CD14-positive monocyte (primary cell): ENCODE measurements at places on chromosomes 2 and 18.

GRCh38 chr2:200242570-200242969, 63.9 kb upstream of the SPATS2L start:
- DNase-seq = no peak

DNA sequence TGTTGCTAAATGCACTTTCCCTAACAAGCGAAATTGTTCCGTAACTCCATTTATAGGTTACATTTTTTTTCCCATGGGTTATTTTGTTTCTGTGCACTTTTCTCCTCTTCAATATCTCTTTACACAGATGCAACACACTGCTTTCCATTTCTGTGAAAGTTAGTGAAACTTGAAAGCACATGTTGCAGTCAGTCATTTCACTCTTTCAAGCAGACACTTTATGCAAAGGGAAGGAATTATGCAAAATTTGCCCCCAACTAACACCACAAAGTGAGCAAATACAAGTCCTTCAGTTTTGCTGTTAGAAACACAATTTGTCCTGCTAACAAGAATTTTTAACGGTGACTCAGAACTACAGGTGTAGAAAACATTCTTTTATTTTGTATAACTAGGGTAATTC, 124.8 kb downstream of the PTH2R start:
- no peak for DNase-seq

- no peak for DNase-seq
Observed at GRCh38 chr2:120343100-120343432, 2.9 kb upstream of the INHBB start.

DNA sequence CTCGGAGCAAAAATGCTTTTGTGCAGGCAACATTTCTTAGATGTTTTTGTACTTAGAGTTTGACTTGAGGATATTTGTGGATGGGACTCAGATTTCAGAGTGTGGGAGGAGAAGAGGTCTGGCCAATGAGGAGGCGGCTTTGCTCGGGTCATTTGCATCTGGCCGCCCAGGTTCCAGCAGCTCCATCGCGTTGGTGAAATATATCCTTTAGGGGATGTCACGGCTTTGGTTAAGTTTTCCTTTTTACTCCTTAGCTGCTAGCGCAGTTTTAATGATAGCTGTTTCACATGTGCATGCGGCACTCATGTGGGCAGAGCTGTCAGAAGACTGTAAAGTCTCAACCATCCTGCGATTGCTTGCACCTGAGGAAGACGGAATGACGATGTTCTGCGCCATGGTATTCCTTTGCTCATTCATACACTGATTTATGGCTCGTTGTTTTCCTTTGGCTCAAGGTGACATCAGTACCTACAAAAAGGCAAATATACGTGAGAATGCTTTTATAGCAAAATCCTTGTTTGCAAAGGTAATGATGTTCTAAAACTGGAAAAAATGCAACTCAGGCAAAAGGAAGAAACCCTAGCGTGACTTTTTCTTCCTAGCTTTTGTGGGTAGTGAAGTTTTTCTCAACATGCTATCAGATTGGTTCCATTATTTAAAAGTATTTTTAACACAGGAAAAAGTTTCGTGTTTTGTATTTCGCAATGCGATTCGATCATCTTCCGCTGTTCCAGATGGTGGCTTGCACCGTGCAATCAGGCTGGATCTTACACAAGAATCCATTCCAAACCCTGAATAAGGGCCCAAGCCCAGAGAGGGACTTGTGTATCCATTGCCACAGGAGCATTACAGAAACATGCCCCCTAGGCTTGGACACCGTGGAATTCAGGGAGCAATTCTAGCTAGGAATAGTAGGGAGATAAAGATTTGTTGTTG, 70.5 kb upstream of the ZNF516 start:
- peak; percentile 95 for DNase-seq

GRCh38 chr2:172339371-172340010, 87.9 kb upstream of the ITGA6 start:
- no peak for DNase-seq

DNA sequence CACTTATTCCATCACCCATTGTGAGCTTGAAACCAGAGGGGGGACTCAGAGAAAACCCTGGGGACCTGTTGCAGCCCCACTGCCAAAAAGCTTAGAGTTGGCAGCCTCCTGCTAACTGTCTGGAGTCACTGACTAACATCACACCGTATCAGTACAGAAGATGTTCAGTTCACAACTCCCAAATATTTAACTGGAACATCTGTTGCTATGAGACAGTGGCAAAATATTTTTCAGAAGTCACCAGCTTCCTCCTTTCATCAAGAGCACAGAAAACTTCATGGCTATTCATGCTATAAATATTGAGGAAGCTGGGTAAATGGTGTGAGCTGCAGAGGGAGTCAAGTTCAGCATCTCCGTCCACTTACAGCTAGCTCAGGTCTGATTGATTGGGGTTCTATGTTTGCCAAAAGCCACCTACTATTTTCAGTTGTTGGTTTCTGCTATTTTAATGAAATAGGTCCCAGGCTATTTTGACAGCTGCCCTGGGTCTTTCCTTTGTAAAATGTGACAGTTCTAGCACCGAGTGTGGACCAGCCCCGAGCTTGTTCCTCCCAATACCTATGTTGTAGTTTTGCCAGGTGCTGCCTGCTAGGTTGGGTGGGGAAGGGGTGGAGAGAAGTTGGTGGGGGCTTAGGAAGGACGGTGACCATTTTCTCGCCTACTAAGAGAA, 9.8 kb downstream of the TUBB6 start:
- peak; percentile 71 for DNase-seq

DNA sequence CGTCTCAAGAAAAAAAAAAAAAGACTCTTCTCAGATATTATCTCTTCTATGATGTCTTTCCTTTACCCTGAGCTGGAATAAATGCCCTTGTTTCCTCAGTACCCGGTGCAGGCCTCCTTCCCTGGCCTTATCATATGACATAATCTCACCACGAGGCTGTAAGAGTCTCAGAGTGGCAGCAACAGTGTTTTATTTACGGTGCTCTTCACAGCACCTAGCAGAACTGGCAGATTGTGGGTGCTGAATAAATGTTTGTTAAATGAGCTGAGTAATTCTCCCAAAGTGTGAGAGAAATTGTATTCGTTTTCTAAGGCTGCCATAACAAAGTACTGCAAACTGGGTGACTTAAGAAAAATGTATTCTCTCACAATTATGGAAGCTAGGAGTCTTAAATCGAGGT, 82.8 kb upstream of the CD28 start:
- DNase-seq = no peak

DNA sequence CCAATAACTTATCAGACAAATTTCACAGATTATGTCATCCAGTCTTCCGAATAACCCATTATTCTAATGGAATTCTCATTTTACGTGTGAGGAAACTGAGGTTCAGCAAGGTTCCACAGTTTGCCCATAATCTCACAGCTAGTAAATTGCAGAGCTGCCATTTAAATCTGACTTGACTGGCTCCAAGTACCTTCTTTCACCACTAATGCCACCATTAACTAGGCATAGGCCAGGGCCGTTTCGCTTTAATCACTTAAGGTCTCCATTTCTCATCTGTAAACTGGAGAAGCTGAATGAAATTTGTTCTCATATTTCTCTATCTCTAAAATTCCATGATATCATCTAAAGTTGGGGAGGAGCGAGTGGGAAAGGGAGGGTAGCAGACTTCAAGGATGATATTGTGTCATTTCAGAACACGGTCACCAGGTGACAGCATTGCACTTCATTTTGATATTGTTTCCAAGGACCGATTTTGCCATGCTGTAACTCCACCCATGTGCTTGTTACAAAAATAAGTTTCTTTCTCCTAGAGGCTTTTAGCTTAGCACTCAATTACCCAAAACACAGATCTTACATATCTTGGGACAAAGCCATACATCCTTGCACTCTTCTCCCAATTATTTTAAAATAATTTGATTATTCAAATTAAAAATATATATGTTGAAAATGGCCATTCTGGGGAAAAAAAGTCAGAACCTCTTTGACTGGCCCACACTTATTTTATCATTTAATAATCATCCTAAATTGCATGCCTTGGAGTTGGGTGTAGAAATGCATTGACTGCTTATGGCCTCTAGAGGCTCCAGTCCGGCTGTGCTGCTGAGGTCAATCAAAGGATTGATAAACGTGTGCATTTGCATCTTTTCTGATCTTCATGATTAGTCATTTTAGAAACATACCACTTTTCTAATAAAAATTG, 123.8 kb downstream of the AKAIN1 start:
- DNase-seq = peak; percentile 10

DNA sequence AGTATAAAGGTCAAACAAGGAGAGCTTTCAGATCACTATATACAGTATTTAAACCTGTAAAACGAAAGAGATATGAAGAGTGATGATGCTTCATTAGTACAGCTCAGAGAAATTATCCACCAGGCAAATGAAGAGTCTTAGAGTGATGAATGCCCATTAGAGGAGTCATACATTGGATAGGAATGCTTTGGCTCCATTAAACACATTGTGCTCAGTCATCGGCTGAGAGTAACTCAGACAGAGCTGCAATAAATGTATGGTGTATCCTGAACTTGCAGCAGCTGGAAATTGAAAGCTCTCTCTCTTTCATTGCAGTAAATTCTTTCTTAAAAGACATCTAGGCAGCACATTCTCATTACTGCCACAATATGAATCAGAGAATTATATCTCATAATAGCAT, 340.8 kb upstream of the SPHKAP start:
- DNase-seq = no peak

DNA sequence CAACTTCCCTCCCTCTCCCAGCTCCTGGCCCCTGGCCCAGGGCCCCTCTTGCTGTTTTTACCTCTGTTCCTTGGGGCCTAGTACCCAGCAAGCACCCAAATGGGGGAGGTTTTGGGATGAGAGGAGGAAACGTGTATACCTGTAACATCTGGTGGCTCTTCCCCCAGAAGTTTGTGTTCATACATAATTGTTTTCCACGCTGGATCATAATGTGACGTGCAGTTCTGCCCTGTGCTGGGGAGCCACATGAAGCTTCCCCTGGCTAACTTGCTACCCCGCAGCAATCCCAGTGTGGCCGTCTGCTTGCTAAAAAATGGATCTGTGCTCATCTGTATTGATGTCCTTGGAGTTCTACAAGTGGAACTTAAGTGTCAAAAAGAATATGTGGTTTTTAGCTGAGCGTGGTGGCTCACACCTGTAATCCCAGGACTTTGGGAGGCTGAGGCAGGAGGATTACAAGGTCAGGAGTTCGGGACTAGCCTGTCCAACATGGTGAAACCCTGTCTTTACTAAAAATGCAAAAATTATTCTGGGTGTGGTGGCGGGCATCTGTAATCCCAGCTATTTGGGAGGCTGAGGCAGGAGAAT, 36.5 kb downstream of the ANO7 start:
- no peak for DNase-seq

- DNase-seq = no peak
Observed at GRCh38 chr18:43341014-43341413, 63.7 kb upstream of the SYT4 start.

DNA sequence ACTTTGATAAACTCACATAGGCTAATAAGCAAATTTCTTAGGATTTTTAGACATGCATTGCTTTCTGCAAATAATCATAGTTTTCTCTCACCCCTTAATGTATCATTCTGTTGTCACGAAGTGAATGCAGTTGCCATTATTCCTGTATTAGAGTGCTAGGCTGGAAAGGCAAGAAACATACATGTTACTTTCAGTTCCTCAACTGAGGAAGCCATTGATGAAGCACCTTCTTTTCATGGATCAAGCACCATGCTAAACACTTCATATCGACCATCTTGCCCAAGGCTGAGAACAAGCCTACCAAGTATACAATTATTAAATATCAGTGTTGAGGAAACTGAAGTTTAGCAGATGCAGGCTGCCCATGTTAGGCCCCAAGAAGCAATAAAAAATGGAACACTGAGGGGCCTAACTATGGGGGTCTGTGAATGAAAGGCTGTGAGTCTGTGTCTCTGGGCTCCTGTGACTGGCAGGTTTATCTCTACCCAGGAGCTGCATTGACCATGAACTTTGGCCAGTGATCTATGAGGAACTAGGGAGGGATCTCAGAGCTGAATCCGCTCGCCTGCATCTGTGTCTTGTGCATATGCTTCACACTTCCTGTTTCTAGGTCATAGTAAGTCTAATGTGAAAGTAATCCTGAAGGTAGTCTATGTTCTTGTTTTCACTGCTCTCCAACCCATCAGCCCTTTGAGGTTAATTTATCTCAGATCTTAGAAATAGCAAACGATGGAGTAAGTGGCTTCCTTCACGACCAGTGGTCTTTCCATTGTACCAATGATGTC, 16.0 kb upstream of the TSPYL6 start:
- DNase-seq = peak; percentile 3

DNA sequence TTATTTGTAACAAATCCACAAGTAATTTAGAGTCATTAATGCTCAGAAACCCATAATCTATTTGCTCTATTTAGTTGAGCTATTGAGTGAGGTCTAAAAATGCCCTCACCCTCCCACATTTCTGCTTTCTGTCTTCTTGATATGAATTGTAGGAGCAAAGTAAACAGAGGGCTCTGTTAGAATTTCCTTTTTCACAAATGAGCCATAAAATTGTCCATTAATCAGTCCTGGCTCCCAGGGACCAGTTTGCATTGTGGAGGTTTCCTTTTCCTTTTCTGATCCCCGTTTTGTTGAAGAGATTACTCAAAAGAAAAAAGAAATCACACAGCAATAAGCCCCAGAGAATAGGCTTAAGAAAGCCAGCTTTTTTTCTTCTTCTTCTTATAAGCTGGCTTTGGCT, 476.7 kb downstream of the EPHA4 start:
- DNase-seq = no peak

- DNase-seq = no peak
Observed at GRCh38 chr2:51579412-51579811, 547.5 kb upstream of the NRXN1 start.

DNA sequence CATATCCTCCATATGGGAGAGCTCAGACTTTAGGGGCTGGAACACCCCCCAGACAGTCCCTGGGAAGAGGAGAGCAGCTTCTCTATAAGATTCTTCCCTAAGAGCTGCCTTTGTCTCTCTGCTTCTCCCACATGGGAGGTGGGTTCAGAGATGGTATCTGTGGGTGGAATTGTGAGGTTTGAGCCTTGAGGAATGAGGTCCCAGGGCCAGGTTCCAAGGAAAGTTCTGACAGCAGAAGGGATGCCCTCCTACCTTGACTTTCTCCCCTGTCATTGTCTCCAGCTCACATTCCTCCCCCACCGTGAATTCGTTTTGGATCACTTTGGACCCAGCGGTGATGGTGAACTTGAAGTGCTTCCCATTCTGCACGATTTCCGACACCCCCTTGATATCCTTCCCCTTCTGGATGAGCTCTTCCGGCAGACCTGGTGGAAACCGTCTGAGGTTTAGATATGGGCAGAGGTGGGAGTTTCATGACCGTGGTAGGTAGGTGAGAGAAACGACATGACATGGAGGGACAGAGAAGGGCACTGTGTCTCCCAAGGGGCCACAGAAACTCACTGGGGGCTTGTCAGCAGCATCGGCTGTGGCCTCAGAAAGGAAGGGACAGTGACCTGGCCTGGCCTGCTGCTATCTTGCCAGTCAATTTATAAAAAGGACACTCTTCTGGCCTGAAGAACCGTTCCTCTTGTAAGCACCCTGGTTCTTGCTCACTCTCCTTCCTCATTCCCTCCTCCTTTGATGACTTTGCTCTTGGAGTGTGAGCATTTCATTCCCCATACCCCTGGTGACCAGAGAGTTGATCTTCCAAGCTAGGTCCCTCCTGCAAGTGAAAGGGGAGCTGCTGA, 1.7 kb downstream of the FABP1 start:
- DNase-seq = no peak

DNA sequence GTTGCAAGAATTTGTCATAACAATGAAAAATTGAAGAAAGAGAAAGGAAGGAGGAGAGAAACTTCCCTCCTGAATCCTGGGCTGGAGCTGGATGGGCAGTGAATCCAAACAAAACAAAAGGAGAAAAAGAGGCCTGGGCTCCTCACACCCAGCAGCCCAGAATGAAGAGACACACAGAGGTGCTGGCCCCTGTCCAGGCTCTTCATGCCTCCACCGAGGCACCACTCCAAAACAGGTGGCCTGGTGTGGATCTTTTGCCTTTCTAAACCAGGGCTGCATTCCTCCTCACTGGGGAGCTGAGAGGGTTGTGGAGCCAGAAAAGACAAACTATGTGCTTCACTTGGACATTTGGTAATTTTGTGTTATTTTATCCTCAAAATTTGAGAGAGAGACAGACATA, 76.0 kb downstream of the FAM124B start:
- DNase-seq = no peak
